ENCODE measurements at places on chromosomes 2 and 18. TPM values are rescaled to one million over a fixed set of nuclear protein-coding genes. Genes with fewer than 3 reads are reported as not detected.

DNA sequence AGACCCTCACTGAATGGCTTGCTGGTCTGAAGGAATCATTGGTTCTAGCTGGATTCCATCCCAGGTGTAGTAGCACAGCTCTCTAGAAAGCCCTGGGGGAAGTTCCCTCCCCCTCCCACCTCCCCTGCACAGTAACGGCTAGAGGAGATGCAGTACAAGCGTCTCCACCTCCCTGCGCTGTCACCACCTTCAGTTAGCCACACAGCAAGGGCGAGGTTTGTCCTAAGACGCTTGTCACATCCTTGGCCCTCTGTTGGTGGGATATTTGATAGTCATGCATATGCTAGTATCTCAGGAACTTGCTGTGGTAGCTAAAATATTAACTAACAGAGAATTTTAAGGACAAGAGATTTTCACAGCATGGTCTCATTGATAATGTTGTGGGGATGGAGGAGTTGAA is 19.4 kb downstream of the TRAPPC12 start:
- no peaks in the 10 kb centered on the region for H3K4me1 ChIP-seq
- no peak for DNase-seq
- H3K27ac ChIP-seq = no peak overlapping the region
- H3K27me3 ChIP-seq = no peaks in the 10 kb centered on the region
- no peak overlapping the region for H3K4me3 ChIP-seq

- H3K36me3 ChIP-seq = no peaks in the 10 kb centered on the region
- DNase-seq = peak; percentile 65
- no peak overlapping the region for H3K27ac ChIP-seq
- no peaks in the 10 kb centered on the region for H3K4me1 ChIP-seq
- H3K4me3 ChIP-seq = no peak overlapping the region
Observed at GRCh38 chr2:27798948-27799645, 27.6 kb downstream of the MRPL33 start.

- H3K27ac ChIP-seq = no peak overlapping the region
- H3K4me3 ChIP-seq = no peak overlapping the region
- DNase-seq = no peak
- no peaks in the 10 kb centered on the region for H3K27me3 ChIP-seq
- peaks cover 2% of the 10 kb centered on the region for H3K4me1 ChIP-seq
Observed at GRCh38 chr2:127588241-127588640, 52.8 kb downstream of the MYO7B start.

DNA sequence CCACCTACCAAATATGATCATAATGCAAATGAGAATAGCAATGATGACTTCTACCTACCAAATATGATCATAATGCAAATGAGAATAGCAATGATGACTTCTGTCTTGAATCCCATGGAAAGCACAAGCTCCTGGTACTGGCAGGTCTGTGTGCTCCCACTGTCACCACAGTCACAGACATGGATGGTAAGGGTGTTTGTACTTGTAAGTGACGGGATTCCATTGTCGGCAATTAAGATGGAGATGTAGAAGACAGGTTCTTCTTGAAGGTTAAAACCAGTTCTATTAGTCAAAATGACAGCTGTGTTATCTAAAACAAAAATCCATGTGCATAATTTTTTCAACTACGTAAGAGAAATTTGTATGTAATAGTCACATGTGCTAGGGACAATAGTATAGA is 95.0 kb downstream of the CDH19 start:
- no peak overlapping the region for H3K4me3 ChIP-seq
- no peak overlapping the region for H3K27ac ChIP-seq
- DNase-seq = no peak
- H3K36me3 ChIP-seq = no peaks in the 10 kb centered on the region
- no peaks in the 10 kb centered on the region for H3K27me3 ChIP-seq
- H3K4me1 ChIP-seq = no peaks in the 10 kb centered on the region

DNA sequence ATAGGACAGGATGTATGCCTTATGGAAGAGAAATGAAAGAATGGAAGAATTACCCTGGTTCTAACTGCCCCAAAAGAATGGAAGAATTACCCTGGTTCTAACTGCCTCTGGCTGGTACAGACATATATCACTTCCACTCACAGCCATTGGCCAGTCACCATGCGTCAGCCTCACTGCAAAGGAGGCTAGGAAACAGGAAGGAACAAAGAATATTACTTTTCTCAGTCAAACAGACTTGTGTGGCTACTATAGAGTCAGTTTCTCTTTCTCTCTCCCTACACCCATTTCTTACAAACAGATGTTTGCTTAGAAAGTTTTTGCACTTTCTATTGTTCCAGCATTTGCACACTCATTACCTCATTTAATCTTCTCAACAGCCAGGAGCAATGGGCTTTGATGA is 1111.1 kb upstream of the KLHL29 start:
- H3K36me3 ChIP-seq = peaks cover 7% of the 10 kb centered on the region
- H3K27me3 ChIP-seq = no peaks in the 10 kb centered on the region
- no peak for DNase-seq
- no peak overlapping the region for H3K4me3 ChIP-seq
- no peak overlapping the region for H3K27ac ChIP-seq

DNA sequence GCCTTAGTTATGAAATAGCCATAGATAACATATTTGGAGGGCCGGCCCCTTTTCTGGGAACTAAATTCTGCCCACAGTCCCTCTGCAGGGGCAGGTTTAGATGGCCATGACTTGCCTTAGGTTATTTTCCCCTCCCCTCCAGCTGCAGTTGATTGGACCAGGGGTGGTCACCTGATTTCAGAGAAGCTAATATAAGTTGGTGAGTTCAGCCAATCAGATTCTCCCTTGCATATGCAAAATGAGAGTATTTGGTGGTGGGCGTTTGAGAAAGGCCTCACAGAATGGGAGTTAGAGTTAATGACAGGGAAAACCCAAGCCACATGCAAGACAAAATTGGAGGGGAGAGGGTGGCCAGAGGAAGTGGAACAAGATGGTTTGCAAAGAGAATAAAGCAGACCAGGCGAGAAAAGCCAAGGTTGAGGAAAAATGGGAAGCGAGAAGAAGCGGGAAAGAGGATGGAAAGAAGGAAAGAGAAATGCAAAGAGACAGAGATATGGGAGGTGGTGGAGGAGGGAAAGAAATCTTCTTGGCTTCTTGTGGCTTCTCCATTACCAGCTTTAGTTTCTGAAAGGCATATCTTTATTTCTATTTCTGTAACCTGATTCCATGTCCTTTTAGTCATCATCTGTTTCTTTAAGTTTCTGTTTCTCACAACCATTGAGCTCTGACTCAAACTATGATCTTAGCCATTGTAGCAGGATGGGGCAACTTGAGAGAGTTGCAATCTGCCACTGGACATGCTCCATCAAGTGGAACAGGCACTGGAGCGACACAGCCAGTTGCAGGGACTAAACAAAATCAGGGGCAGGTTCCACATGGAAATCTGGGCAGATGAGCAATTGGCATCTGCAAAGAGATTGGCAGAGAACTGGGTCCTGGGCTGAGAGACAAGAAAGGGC is 108.1 kb upstream of the SIX3 start:
- no peak overlapping the region for H3K27ac ChIP-seq
- peaks cover 3% of the 10 kb centered on the region for H3K36me3 ChIP-seq
- no peak for DNase-seq
- H3K27me3 ChIP-seq = no peaks in the 10 kb centered on the region

- H3K27ac ChIP-seq = no peak overlapping the region
- no peak for DNase-seq
- no peaks in the 10 kb centered on the region for H3K4me1 ChIP-seq
- H3K4me3 ChIP-seq = no peak overlapping the region
Observed at GRCh38 chr2:767944-768343, 90.7 kb upstream of the TMEM18 start.

- H3K4me3 ChIP-seq = no peak overlapping the region
- H3K27ac ChIP-seq = no peak overlapping the region
- no peaks in the 10 kb centered on the region for H3K27me3 ChIP-seq
- DNase-seq = peak; percentile 41
Observed at GRCh38 chr2:241762321-241762932, 14.2 kb upstream of the GAL3ST2 start.

DNA sequence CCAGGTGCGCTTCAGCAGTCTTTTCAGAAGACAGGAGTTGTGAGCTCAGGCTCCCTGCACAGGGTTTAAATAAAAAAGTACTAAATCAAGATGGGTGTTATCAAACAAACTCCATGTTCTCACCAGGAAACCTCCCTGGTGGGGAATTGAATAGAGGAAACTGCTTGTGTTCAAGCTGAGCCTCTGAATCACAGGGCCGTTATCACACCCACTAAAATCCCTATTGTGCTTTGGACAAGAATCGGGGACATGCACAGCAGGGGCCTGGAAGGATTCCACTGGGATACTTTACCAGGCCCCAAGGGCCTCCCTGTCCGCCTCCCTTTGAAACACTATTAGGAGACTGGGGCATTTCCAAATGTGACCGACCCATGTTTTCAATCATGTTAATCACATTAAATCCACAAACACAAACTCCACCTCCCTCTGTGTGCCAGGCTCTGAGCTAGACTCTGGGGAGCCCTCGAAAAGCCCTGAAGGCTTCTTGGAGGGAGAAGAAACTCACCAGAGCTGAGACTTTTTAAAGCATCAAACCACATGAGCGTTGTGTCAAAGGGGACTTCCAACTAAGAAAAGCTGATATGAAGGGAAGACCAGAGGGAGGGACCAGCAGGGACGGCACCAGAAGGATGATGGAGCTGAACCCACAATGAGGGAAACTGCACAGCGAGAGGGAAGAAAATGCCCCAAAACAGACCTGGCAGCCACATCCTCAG is 458.7 kb upstream of the ID2 start:
- H3K4me3 ChIP-seq = no peak overlapping the region
- no peaks in the 10 kb centered on the region for H3K27me3 ChIP-seq
- H3K4me1 ChIP-seq = no peaks in the 10 kb centered on the region
- no peaks in the 10 kb centered on the region for H3K36me3 ChIP-seq
- no peak overlapping the region for H3K27ac ChIP-seq

- H3K27ac ChIP-seq = no peak overlapping the region
- peaks cover 60% of the 10 kb centered on the region for H3K36me3 ChIP-seq
- no peaks in the 10 kb centered on the region for H3K27me3 ChIP-seq
- peaks cover 10% of the 10 kb centered on the region for H3K4me1 ChIP-seq
Observed at GRCh38 chr2:65076345-65076710, 20.1 kb downstream of the CEP68 start.

DNA sequence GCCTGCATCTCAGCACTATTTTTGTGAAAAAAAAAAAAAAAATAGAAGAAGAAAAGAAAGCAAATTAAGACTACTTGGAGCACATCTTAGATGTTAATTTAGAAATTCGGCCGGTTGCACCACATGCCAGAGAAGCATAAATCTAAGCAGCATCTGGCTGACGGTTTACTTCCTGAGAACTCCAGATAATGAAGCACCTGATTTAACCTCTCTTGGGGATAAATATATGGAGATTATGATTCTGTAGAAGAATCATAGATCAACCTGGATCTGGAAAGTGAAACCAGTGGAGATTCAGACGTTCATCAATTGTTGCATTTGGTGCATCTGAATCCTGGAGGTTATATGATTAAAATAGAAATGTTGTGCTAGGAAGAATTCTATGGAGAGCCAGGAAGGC is 102.1 kb upstream of the SH3BP4 start:
- no peak overlapping the region for H3K27ac ChIP-seq

The C2orf42 gene
- 14.8 TPM for total RNA-seq

The MYO7B gene
- total RNA-seq = not detected

The IL36G gene
- total RNA-seq = not detected
